ENCODE measurements at places on chromosomes 12 and 14.

GRCh38 chr12:117439531-117440001 lies 78.1 kb upstream of the NOS1 start:
- DNase-seq: no peak

DNA sequence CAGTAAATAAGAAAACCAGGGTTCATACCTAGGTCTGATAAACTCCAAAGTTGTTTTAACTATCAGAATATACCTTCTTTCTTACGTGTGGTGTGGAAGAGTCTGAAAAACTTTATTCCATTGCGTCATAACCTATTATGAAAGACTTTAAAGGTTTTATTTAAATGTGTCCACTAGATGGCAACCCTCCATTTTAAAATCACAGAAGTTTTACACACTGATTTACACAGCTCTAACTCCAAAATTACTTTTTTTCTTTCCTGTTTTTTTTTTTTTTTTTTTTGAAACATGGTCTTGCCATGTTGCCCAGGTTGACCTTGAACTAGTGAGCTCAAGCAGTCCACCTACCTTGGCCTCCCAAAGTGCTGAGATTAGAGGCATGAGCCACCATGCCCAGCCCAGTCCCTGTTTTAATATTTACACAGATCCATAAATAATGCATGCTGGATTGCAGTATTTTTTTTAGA lies 17.3 kb upstream of the TMPRSS12 start:
- no peak for DNase-seq

DNA sequence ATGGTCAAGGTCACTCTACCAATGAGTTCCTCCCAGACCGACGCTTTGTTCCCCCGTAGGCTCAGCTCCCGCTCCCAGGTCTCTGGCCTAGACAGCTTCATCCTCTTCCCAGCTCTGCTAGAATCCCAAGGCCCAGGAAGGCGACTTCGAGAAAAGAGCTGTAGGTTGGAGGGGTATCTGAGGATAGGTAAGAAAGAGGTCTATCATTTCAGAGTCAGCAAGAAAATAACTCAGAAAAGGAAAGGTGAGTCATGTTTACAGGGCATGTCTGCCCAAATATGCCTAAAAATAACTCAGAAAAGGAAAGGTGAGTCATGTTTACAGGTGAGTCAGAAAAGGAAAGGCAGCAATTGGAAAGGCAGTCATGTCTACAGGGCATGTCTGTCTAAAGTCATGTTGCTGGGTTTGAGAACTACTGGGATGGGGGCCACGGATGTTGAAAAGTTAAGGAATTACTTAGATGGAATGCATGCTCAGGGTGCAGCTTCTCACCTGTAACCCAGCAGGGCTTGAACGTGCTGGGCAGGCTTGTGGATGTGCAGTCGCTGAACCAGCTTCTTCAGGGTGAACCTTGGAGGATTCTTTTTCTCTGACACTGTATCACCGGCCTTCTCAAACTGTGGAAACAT lies 12.2 kb downstream of the TEP1 start:
- DNase-seq: no peak

GRCh38 chr14:98274596-98274995 lies 997.4 kb downstream of the BCL11B start:
- DNase-seq: no peak

GRCh38 chr14:28877923-28878322 lies 111.3 kb downstream of the FOXG1 start:
- no peak for DNase-seq

GRCh38 chr12:104699489-104700190 lies 242.9 kb downstream of the CHST11 start:
- no peak for DNase-seq

- DNase-seq: no peak
Measured at GRCh38 chr14:52103416-52103815, 34.6 kb upstream of the NID2 start.

GRCh38 chr12:76032043-76032981 lies 736 bp upstream of the PHLDA1 start:
- no peak for DNase-seq

- DNase-seq: no peak
Measured at GRCh38 chr14:89912667-89913211, 41.8 kb downstream of the EFCAB11 start.

DNA sequence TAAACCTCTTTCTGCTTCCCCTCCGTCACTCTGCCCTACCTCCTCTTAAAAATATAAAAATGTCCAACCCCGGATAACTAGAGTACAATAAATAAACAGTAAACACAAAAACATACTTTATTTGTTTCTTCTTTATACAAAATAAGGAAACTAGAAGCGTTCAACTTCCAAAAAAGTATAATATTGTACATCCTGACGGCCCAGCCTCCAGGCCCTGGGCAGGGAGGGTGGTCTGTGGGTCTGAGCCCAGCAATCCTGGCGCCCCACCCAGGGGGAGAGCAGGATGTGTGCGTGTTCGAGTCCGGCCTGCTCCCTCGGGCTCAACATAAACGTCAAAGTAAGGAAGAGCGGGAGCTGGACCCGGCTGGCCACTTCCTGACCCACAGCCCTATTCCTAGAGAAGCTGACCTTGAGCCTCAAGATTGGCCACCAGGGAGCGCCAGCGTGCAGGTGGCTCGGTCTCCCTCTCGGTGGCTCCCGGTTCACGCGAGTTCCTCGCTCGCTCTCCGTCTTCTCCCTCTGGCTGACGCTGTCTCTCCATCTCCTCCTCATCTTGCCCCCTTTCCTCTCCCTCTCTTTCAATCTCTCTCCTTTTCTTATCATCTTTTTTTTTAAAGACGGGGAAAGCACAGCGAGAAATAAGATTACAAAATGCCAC lies 9.4 kb downstream of the LHX5 start:
- peak; percentile 56 for DNase-seq

DNA sequence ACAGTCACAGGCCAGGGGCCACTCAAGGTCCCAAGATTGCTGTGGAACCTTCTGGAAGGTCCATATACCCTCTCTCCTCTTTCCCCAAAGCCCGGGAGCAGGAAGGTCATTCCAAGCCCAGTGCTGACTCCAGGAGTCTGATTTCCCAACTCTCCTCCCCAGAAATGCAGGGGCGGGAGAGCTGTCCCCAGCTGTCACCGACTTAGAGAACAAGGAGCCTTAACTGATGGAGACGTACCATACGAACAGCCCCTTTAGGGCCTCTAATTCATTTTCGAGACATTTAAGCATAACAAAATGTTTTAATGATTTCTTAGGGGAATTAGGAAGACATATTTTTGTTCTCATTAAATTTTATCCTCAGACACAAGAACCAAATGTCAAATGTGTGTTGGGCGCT lies 99.2 kb downstream of the PHETA1 start:
- no peak for DNase-seq

DNA sequence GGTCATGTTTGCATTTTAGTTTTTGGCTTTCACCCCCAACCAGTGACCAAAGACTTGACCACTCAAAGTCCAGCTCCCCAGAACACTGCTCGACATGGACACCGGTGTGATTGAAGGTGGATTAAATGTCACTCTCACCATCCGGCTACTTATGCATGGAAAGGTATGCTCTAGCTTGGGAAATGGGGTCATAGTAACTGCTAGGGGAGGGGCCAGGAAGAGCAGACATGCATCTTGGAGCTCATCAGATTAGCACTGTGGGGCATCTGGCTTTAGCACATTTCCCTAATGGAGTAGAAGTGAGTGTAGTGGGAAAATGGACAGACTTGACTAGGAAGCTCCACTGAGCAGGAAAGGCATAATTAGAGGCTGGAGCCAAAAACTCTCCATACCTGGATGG lies 2.8 kb downstream of the PCBP2 start:
- no peak for DNase-seq

DNA sequence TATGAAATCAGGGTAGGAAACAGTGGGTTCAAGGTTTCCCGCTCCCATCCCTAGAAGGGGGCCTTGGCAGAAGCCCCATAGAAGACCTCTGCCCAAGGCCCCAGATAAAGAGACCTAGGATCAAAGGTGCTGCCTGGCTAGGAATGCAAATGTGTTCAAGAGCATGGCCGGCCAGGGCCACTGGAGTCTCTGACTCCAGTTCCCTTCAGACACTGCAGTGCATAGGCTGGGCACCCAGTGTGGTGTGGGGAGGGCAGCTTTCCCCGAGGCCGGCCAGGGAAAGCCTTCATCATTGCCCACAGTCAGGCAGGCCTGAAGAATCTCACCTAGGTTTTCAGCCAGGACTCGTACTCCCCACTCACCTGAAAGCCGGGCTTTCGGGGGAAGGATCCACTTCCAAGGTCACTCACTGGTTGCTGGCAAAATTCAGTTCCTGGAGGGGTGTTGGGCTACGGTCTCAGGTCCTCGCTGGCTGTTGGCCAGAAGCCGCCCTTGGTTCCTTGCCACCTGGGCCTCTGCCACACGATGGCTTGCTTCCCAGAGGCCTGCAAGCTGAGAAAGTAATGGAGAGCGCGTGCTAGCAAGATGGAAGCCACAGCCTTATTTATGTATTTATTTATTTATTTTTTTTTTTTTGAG lies 9.7 kb upstream of the PEBP1 start:
- DNase-seq: no peak

DNA sequence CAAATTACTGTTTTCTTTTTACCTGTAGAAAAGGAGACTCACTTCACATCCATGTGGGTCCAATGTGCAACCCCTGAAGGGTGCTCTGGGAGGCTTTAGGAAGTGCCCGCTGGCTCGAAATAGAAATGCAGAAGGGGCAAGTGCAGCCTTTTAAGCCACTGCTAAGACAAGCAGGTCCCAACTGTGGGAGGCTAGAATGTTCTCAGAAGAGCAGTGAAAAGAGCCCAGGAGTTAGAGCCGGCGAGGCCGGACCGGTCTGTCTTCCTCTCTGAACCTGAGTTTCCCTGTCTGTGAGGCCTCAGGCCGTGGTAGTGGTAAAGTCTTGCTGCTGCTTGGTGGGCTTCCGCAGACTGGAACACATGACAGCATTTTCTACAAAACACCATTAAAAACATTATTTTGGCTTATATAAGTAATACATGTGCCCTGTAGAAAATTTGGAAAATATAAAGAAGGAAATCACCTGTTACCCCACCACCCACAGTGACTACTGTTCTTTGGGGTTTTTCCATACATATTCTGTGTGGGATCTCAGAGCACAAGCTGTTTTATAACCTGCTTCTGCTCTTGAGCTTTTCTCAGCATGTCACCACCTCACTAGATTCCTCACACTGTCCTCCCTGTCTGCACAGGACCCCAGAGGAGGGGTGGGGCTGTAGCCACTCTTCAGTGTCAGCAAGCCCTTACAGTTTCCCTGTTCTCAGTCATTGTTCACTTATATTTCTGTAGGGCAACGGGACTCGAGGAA lies 6.0 kb downstream of the CKB start:
- no peak for DNase-seq

GRCh38 chr14:37413504-37414003 lies 181.5 kb downstream of the FOXA1 start:
- DNase-seq: no peak

DNA sequence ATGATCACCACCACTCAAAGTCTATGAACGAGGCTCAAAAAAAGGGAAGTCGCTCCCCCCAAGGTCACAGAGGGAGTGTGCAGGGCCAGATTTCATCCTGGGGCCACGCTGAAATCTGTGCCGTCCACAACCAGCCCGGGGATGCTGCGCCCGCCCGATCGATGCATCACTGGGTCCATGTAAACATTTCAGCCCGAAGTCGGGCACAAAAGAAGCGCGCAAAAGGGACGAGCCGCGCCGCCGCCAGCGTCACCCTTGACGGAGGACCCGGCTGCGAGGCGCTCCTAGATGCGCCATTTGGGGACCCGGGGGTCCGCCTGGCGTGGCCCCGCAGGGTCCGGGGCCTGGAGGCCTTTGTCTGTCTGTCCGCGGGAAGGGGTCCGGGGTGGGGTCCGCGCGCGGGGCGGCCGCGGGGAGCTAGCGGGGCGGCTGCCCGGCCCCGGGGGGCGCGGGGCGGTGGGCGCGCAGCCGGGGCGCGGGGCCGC lies 503 bp downstream of the FBXO21 start:
- DNase-seq: peak; percentile 22

DNA sequence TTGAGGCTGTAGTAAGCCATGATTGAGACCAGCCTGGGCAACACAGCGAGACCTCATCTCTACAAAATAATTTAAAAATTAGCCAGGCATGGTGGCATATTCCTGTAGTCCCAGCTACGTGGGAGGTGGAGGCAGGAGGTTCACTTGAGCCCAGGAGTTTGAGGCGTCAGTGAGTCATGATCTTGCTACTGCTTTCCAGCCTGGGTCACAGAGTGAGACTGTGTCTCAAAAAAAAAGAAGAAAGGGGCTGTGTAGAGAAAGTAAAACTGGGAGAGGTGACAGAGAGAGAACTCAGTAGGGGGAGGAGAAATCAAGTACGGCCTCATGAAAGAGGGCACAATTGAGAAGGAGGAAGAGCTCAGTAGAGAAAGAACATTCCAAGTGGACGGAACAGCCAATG lies 12.4 kb downstream of the TECPR2 start:
- no peak for DNase-seq

- DNase-seq: no peak
Measured at GRCh38 chr12:7868391-7868790, 4.3 kb downstream of the SLC2A14 start.

DNA sequence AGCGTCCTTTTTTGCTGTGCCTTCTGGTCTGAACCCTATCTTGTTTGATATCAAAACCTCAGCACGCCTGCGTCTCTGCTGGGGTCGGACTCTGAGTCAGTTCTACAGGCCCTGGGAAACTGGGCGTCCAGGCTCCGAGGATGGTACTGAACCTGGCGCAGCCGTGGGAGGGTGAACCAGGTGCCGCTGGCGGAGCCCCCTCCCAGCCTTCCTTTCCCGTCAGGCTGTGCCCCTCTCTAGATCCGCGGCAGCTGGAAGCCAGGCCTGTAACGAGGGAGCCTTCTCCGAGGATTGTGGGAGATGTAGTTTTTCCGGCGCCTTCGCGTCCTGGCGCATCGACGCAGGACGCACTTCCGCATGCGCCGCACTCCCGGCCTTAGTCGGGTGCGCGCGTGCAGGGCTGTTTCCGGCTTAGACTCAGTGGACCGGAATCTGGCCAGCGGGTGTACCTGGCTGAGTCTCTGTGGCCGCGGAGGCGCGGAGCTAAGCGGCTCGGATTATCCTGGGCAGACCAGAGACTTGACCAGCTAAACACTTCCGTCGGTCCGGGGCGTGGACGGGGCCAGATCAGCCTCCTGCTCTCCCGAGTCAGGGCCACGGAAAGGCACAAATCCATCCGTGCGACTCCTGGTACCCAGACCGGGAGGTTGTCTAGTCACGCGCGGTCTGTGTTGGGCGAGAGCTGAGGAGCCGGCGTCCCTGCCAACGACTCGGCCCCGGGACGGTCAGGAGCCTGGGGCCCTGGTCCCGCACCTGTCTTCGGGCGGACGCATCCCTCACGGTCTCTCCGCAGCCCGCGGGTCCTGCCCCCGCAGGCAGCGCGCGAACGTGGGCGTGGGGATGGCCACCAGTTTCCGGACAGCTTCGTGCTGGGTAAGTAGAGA lies at the start of gene ZNF26:
Gene ZNF26 (plus strand): TSS at position 367 of the 884 bp plus-strand sequence. CDS start 474 bp downstream, at position 841.
- DNase-seq: peak; percentile 79

DNA sequence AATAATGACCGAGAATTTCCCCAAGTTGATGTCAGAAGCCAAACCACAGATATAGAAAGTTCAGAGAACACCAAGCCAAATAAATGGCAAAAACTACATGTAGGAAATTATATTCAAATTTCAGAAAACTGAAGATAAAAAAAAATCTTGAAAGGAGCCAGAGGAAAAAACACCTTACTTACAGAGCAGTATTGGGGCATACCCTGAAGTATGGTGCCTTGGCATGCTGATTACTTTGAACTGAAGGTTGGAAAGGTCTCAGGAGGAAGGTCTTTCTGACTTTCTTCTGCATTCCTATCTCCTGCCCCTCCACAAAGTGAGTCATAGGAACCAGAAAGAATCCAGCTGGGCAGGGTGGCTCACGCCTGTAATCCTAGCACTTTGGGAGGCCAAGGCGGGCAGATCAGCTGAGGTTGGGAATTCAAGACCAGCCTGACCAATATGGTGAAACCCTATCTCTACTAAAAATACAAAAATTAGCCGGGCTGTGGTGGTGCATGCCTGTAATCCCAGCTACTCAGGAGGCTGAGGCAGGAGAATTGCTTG lies 8.8 kb upstream of the FGF6 start:
- no peak for DNase-seq

- DNase-seq: no peak
Measured at GRCh38 chr12:2411011-2411410, 358.2 kb downstream of the CACNA1C start.

Measured in activated CD4-positive, alpha-beta T cell treated with anti-CD3 and anti-CD28 coated beads, Interleukin-2, amount 50 U/mL, for 4 hours (primary cell).